Cerebellar nuclear complex (tissue), 1 donor: ENCODE measurements at places on chromosomes 12 and 14.

GRCh38 chr12:132707241-132707640 lies 3.4 kb upstream of the PGAM5 start:
- DNase-seq: no peak

DNA sequence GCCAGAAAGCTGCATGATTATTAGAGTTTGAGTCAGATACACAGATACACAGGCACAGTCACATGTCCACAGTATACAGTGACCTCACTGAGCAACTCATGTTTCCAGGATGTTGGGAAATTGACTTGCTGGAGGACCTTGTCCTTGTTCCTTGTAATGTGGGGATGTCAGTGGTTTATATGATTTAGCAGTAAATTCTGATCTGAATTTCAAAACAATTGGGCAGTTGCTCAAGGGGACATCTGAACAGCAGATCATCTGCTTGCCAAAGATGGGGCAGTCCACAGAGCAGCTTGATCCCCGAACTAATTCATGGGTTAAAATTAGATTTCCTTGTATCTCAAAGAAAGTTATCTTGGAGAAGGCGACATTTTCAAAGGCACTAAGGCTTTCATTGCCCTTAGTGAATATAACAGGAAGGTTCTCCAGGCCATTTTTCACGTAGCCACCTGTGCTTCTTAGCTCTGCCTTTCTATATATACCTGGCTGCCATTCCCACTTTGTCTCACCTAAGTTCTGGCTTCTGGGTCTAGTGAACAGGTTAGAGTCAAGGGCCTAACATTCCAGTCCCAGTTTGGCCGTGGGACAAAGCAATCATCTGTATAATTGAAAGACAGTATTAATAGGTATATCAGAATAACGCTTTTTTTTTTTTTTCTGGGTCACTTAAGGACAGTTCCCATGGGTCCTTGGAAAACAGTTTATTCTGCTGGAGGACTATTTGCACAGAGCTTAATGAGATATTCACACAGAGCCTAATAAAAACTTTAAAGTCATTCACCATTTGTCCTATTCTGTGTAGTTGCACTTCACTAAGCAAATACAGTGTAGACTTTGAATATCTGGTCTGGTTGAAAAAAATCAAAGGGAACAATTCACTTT lies 64.9 kb upstream of the STRN3 start:
- DNase-seq: no peak

DNA sequence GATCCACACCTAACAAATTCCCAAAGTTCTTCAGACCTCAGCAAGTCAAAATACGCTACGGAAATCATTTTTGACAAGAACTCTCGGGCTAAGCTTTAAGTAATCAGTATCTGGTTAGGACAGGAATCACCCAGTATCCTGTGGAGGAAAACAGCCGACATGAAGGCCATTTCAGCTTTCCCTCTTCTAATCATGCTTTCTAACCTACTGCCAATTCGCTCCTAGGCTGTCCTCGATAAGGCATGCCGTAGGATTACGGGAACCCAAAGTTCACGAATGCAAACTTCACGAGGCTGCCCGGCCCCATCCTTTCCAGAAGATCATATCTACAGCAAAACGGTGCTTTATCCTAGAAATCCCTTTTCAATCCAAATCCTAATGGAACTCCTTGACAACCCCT lies 81.8 kb upstream of the PTPRB start:
- DNase-seq: no peak

DNA sequence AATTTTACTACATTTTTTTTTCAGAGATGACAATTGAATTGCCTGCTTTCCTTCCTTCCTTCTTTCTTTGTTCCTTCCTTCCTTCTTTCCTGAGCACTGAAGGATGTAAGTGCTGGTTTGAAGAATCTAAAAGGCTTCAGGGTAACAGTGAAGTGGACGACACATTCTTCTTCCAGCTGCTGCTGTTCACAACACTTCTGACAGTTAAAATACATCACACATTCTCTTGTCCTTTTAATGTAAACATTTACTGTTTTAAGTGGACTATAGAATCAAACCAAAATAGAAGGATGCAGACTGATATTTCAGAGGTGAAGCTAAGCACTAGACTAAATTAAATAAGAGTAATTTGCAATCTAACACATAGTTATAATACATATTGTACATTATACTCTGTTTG lies 151.5 kb downstream of the MSRB3 start:
- DNase-seq: no peak

DNA sequence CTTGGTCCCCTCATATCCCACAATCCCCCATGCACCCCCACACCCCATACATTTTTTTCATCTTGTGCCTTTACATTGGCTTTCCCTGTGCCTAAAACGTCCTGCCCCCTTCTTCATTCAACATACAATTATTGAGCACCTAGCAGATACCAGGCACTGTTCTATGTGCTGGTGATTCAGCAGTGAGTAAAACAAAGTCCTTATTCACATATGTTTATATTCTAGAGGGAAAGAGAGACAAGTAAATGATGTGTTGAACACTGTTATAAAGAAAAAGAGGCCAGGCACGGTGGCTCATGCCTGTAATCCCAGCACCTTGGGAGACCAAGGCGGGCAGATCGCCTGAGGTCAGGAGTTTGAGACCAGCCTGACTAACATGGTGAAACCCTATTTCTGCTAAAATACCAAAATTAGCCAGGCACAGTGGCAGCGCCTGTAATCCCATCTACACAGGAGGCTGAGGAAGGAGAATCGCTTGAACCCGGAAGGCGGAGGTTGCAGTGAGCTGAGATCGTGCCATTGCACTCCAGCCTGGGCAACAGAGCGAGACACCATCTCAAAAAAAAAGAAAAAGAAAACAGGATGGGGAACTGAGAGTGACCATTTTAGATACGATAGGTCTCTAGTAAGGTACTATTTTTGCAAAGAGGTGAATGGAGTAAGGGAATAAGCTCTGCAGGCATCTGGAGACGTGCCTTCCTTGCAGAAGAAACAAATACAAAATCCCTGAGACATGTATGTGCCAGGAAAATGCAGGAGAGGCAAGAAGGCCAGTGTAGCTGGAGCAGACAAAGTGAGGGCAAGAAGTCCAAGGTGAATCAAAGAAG lies 12.2 kb downstream of the SLC7A7 start:
- no peak for DNase-seq

DNA sequence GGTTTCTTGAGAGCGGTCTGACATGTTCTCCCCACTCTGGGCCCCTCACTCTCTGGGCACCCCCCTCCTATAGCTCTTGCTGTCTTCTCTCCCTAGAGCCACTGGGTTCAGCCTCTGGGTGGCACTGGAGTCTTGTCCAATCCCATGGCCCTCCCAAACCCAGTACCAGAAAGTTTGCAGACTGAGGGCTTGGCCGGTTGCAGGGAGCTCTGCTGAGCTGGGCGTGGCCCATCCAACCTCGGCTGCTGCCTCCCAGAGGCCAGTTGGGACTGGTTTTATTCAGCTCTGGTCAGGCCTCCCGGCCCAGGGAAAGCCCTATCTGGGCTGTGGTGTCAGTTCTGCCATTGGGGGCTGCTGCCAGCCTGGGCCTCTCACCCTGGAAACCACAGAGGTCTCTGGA lies 37.9 kb downstream of the ISCA2 start:
- no peak for DNase-seq

DNA sequence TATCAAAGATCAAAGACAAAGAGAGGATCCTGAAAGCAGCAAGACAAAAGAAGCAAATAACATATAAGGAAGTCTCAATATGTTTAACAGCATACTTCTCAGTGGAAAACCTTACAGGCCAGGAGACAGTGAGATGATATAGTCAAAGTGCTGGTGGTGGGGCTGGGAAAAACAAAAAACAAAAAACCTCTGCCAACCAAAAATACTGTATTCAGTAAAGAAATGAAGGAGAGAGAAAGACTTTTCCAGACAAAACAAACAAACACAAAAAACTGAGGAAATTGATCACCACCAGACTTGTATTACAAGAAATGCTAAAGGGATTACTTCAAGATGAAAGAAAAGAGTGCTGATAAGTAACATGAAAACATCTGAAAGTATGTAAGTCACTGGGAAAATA lies 221.2 kb downstream of the ADGRD1 start:
- no peak for DNase-seq
